Esophagus squamous epithelium (tissue), 5 donors: ENCODE measurements at places on chromosomes 6 and 20.

GRCh38 chr6:106613590-106613989, 15.7 kb downstream of the RTN4IP1 start:
- H3K4me1 ChIP-seq, result no peaks in the 10 kb centered on the region
- peaks cover 24% of the 10 kb centered on the region for H3K36me3 ChIP-seq
- H3K4me3 ChIP-seq, result no peak overlapping the region
- no peak overlapping the region for H3K27ac ChIP-seq

DNA sequence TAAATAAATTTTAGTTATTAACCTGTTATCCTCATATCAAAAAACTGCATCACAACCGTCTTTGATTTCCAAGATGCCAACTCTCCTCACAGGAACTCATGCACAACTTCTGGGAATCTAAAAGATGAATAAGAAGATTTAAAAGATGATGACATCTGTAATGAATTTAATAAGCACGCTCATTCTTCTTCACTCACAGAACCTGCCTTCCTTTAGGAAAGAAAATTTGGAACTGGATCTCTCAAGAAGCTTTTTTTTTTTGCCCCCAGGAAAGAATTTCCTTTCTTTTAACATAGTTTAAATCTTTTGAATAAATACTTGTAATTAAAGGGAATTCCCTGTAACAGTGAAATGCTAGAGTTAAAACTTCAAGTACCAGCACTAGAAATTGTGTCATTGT, 161.5 kb downstream of the HIVEP2 start:
- peaks cover 5% of the 10 kb centered on the region for H3K4me1 ChIP-seq
- no peak for DNase-seq
- H3K27ac ChIP-seq, result no peak overlapping the region
- no peaks in the 10 kb centered on the region for H3K27me3 ChIP-seq

- H3K36me3 ChIP-seq, result no peaks in the 10 kb centered on the region
- no peak for DNase-seq
- H3K27me3 ChIP-seq, result no peaks in the 10 kb centered on the region
- peaks cover 73% of the 10 kb centered on the region for H3K4me1 ChIP-seq
Observed at GRCh38 chr6:41939848-41940758, 1.5 kb downstream of the CCND3 start.

DNA sequence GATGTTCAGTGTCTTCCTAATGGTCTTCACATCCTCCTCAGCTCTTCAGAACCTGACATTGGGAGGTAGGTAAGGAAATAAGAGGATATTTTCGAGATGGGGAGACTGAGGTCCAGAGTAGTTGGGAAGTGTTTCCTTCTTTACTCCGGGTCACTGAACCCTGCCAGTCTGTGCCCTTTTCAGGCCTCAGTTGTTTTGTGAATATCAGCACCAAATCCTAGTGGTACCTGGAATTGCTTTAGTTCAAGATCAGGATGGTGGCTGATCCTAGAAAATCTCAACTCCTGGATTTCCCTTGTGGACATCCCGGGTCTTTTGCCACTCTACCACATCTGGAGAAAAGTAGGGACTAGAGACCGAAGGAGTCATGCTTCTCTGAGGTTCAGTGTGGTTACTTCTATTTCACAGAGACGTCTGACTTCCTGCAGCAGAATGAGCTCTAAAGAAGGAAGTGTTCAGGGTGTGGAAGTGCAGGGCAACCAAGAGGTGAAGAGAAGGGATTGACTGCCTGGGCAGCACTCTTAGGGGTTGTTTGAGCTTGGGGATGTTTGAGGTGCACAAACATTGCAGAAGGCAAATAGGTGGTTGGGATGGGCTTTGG, 995 bp downstream of the STK4 start:
- no peaks in the 10 kb centered on the region for H3K36me3 ChIP-seq
- peak overlapping the region; percentile 85 for H3K27ac ChIP-seq
- H3K27me3 ChIP-seq, result no peaks in the 10 kb centered on the region
- peak overlapping the region; percentile 96 for H3K4me3 ChIP-seq
- no peak for DNase-seq
- peaks cover 55% of the 10 kb centered on the region for H3K4me1 ChIP-seq

GRCh38 chr6:148983966-148984365, 237.1 kb downstream of the UST start:
- H3K4me1 ChIP-seq, result no peaks in the 10 kb centered on the region
- H3K27me3 ChIP-seq, result no peaks in the 10 kb centered on the region
- H3K36me3 ChIP-seq, result no peaks in the 10 kb centered on the region

GRCh38 chr6:7547315-7547714, 5.8 kb downstream of the DSP start:
- no peaks in the 10 kb centered on the region for H3K36me3 ChIP-seq
- H3K4me3 ChIP-seq, result no peak overlapping the region
- H3K4me1 ChIP-seq, result no peaks in the 10 kb centered on the region
- no peaks in the 10 kb centered on the region for H3K27me3 ChIP-seq

- no peak overlapping the region for H3K27ac ChIP-seq
- H3K4me3 ChIP-seq, result no peak overlapping the region
- DNase-seq, result no peak
Observed at GRCh38 chr20:1003920-1004697, 2.0 kb upstream of the RSPO4 start.

DNA sequence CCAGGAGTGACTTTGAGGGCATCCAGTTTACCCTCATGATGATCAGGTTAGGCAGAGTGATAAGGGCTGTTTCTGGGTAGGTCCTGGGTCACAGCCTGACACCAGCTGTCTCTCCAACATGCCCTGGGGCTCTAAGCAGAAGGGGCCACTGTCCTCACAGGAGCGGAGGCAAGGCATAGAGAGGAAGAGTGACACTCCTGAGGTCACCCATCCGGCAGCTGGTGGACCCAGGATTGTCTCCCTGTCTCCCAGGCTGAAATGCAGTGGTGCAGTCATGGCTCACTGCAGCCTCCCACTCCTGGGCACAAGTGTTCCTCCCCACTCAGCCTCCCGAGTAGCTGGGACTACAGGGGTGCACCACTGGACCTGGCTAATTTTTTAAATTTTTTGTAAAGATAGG, 12.0 kb downstream of the DLGAP4 start:
- no peaks in the 10 kb centered on the region for H3K36me3 ChIP-seq
- H3K4me3 ChIP-seq, result no peak overlapping the region
- H3K4me1 ChIP-seq, result no peaks in the 10 kb centered on the region
- no peak for DNase-seq

DNA sequence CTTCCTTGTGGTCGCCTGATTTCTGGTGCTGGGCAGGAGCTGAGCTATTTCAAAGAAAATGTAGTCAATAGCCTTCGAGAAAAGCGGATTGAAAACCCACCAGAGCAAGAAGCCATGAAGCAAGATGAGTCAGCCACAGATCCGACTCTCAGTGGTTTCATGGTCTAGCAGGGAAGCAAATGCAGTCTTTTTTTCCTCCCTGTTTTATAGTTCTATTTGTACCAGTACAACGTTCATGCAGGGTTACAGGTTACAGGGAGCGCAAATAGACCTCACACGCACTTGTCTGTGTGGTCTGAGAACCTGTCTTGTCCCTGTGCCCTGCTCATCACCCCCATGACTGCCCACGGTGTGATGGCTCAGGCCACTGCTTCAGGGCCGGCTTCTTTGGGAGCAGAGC, 309.8 kb upstream of the SUPT3H start:
- no peak overlapping the region for H3K4me3 ChIP-seq
- H3K27me3 ChIP-seq, result no peaks in the 10 kb centered on the region

- no peaks in the 10 kb centered on the region for H3K4me1 ChIP-seq
- H3K36me3 ChIP-seq, result no peaks in the 10 kb centered on the region
- no peak for DNase-seq
Observed at GRCh38 chr6:56172144-56172543, 75.2 kb downstream of the COL21A1 start.

DNA sequence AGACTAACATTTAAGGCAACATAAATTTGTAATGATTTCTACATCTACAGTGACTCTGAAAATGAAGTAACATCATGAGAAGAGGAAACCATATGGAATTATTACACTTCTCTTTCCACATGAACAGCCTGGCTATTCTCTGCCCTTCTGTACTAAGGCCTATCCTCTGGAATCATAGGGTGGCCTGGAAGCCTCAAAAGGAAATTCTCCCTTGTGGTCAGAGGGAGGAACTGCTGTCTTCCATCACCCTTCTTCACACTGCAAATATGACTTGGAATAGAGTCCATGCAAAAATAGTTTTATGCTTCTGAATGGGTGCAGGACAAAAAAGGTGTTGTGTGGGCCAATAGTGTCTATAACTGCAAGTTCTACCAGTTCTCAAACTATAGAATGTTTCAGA, 44.6 kb upstream of the SH3BGRL2 start:
- DNase-seq, result no peak
- H3K27ac ChIP-seq, result no peak overlapping the region
- H3K27me3 ChIP-seq, result no peaks in the 10 kb centered on the region
